Caki2 (cell line): ENCODE measurements at places on chromosomes 4 and X. TPM values are rescaled to one million over a fixed set of nuclear protein-coding genes. Genes with fewer than 3 reads are reported as not detected.

The FRG2 gene
- total RNA-seq: not detected in 2 replicates

The ITIH6 gene
- not detected in 2 replicates for total RNA-seq

The KLHL4 gene
- total RNA-seq: 4.3 and 18.2 TPM in 2 replicates

The JAKMIP1 gene
- 3.4 and 6.5 TPM in 2 replicates for total RNA-seq

The VSIG4 gene
- not detected in 2 replicates for total RNA-seq

The SOX3 gene
- 0.07 and 0.78 TPM in 2 replicates for total RNA-seq

The HSFX4 gene
- not detected in 2 replicates for total RNA-seq

The TCEAL6 gene
- total RNA-seq: not detected in 2 replicates

The SRPK3 gene
- 0.29 TPM in 1 of 2 replicates, not detected in the other for total RNA-seq

The PNPLA4 gene
- 26.7 and 39.2 TPM in 2 replicates for total RNA-seq

The SPANXC gene
- total RNA-seq: not detected in 2 replicates

The CFI gene
- 1.6 TPM in 1 of 2 replicates, not detected in the other for total RNA-seq

The CSTF2 gene
- total RNA-seq: 28.2 and 28.9 TPM in 2 replicates

The VGLL1 gene
- not detected in 2 replicates for total RNA-seq

The HOPX gene
- total RNA-seq: not detected in 2 replicates

The NPY2R gene
- not detected in 2 replicates for total RNA-seq

The F11 gene
- total RNA-seq: not detected in 2 replicates

The POU3F4 gene
- total RNA-seq: not detected in 2 replicates

The FAM120C gene
- total RNA-seq: 1.9 and 2.8 TPM in 2 replicates

The USP17L5 gene
- total RNA-seq: not detected in 2 replicates

The MAD2L1 gene
- 75.1 and 115 TPM in 2 replicates for total RNA-seq

The MAGEA12 gene
- not detected in 2 replicates for total RNA-seq

The PDK3 gene
- 19.3 and 21.1 TPM in 2 replicates for total RNA-seq

The PNMA6F gene
- total RNA-seq: not detected in 2 replicates

The NPNT gene
- 4.4 TPM in 1 of 2 replicates, not detected in the other for total RNA-seq

The UGT2B15 gene
- not detected in 2 replicates for total RNA-seq

The STK26 gene
- 14.7 and 29.6 TPM in 2 replicates for total RNA-seq

The AVPR2 gene
- total RNA-seq: 0.09 TPM in 1 of 2 replicates, not detected in the other

The PWWP3B gene
- total RNA-seq: not detected in 2 replicates

The TMEM165 gene
- 146 and 169 TPM in 2 replicates for total RNA-seq

The CSAG3 gene
- not detected in 2 replicates for total RNA-seq

The PPP4R3C gene
- not detected in 2 replicates for total RNA-seq

The CXCL11 gene
- not detected in 2 replicates for total RNA-seq

The CORIN gene
- total RNA-seq: 0.20 TPM in 1 of 2 replicates, not detected in the other

The NEXMIF gene
- total RNA-seq: not detected in 2 replicates

The SHOX gene
- total RNA-seq: not detected in 2 replicates

The SLC10A6 gene
- not detected in 2 replicates for total RNA-seq

The ASB12 gene
- total RNA-seq: 0.17 TPM in 1 of 2 replicates, not detected in the other

The USP17L17 gene
- not detected in 2 replicates for total RNA-seq

The GPRASP3 gene
- total RNA-seq: 0.55 and 3.3 TPM in 2 replicates

The AKAP4 gene
- total RNA-seq: not detected in 2 replicates

The WDR17 gene
- 0.52 and 0.91 TPM in 2 replicates for total RNA-seq

The CBLL2 gene
- total RNA-seq: not detected in 2 replicates
